ENCODE measurements at places on chromosomes 7 and 10.

DNA sequence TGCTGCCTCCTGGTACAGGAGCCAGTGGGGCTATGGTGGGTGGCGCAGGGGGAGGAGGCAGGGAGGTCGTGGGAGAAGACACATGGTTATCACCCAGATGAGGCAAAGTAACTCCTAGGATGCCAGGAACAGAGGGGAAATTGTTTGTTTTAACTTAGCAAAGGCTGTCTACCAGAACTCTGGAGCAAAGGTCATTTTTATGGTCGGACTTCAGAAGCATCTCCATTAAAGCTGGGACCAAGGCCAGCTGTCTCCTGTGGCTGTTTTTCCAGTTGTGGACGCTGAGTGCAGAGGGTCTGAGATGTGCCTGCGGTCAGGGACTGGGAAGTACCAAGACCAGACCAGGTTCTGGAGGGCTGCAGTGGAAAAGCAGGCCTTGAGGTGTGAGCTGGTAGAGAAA, 525.9 kb upstream of the FOXK1 start:
- no peak for DNase-seq

- peak; percentile 34 for DNase-seq
These were observed 482.3 kb downstream of the SORCS1 start for GRCh38 chr10:106682175-106682574.

- DNase-seq = peak; percentile 80
These were observed 493.4 kb downstream of the TNS3 start for GRCh38 chr7:47088329-47089067.

- DNase-seq = no peak
These were observed 47.0 kb downstream of the GFRA1 start for GRCh38 chr10:116226053-116226452.

- peak; percentile 6 for DNase-seq
These were observed 126.9 kb downstream of the CNNM2 start for GRCh38 chr10:103044942-103045489.

DNA sequence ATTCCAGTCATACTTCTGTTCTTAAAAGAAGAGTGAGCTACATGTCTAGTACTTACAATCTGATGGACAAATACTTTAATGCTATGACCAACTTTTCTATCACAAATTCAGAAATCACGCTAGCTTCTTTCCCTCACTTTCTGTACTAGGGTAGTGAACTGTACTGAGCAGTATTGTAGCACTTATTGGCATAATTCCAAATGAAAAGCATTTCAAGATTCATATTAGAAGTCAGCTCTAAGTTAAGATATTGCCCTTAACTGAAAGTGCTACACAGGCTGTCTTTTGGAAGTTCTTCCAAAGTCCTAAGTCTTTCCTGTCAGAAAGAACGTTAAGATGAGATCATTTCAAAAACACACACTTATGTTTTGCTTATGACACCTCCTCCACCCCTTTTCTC, 13.4 kb downstream of the P4HA1 start:
- peak; percentile 6 for DNase-seq

DNA sequence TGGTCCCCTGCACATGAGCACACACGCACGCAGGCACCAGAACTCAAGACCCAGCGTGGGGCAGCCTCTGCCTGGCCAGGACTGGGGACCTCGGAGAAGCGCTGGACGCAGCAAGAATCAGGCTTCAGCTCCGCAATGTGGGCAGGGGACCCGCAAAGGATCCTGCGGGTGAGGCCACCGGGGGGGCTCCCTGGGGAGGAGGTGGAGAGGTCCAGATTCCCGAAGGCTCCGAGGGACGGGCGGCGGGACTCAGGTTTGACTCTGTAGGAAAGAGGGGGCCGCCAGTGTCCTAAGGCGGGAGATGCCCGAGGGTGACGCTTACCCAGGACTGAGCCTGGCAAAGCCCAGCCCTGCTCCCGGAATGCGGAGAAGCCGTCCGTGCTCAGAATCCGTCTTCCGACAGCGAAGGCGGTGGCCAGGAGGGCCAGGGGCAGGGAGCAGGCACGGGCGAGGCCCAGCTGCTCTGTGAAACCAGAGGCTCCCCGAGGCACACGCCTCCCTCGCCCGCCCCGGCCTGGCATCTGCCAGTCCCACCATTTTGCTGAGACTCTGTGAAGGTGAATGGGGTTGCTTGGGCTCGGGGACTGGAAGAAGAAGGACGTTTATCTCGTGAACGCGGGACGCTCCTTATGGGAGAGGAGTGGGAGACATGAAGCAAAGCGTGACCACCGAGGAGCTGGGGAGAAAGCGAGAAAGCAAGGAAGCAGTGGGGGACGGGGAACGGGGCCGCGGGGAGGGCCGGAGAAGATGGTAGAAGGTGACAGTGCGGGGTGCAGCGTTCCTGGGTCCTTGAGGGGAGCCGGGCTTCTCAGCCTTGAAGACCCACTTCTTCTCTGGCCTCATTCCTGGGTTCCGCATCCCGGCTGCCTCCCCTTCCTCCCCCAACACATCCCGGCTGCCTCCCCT, 489.2 kb downstream of the PTPRN2 start:
- DNase-seq = no peak

DNA sequence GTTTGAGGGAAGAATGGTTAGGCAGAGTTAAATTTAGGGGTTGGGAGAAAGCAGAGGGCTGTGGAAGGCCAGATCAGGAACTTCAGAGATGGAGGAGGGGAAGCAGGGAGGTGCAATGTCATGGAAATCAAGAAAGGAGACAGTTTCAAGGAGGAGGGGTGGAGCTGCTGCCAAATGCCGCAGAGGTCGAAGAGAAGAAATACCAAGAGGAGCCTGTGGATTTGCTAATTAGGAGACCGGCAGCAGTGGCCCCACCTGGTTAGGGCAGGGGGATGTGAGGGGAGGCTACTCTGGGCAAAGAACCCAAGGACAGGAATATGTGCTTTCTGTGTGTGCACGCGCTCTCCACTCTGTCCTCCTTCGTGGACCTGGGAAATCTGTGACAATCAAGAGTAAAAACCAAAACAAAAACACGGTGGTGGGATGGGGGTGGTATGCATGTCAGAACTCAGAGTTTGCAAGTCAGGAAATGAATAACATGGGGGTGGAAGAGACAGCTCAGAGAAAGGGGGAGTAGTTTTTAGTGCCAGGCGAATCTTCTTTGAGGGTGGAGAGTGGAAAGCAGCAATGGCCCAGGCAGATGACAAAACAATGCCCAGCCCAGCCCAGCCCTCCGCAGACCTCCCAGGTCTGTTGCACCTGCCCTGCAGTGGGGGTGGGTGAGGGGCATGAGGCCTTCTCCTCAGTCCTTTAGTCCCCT, 102.9 kb upstream of the PAX2 start:
- no peak for DNase-seq

DNA sequence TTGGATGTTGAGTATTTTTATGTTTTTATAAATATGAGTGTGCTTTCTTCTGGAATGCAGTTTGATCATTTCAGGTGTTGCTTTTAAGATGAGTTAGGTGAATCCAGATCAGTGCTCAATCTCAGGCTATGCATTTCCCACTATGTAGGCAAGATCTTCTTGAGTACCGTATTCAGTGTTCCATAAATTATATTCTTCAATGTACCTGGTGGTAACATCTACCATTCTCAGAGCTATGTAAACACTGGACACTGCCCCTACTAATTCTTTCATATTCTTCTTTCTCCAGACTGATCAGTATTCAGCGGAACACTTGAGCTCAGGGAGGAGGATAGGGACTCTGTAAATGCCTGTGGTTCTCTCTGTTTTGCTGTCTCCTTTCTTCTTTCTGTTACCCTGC, 25.5 kb upstream of the NME8 start:
- no peak for DNase-seq

DNA sequence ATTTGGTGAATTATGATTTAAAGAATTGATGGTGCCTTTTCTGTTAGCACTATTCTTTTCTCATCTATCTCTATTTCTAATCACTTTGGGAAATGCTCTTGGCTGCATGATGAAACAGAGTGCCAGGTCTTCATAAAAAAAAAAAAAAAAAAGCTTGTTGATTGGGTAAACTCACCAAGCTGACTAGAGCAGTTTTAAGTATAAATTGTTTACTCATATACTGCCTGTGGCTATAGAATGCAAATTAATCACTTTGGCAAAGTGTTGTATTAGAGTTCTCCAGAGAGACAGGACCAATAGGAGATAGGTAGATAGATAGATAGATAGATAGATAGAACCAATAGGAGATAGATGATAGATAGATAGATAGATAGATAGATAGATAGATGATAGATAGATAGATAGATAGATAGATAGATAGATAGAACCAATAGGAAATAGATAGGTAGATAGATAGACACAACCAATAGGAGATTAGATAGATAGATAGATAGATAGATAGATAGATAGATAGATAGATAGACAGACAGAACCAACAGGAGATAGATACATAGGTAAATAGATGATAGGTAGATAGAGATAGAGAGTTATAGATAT, 20.1 kb upstream of the TBXAS1 start:
- DNase-seq = no peak

DNA sequence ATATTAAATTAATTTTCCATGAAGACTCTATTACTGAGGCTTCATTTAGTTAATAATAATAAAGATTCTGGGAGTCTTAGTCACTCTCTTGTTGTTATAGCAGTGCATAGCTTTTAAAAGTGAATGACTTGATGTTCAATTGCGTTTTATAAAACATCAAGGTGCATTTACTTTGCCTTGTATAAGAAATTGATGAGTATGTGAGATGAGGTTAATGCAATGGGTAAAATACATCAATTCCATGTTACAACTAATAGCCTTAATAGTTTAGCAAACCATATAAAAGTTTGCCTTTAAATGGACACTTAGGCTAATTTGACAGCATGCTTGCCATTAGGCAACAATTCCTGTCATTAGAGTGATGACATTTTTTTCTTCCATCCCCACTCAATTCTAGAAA, 173.6 kb upstream of the TEX47 start:
- no peak for DNase-seq

GRCh38 chr7:119578116-119578515, 694.9 kb upstream of the KCND2 start:
- DNase-seq = no peak

DNA sequence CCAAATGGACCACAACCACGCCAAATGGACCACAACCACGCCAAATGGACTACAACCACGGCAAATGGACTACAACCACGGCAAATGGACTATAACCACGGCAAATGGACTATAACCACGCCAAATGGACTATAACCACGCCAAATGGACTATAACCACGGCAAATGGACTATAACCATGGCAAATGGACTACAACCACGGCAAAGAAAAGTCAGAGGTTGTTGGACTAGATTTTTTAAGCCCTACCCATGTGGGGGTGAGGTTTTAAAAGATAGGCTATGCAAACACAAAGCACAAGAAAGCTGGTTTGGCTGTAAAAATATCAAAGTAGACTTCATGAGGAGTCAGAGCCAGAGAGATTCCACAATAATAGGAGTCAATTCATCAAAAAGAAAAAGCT, 55.8 kb downstream of the NCAPG2 start:
- no peak for DNase-seq

DNA sequence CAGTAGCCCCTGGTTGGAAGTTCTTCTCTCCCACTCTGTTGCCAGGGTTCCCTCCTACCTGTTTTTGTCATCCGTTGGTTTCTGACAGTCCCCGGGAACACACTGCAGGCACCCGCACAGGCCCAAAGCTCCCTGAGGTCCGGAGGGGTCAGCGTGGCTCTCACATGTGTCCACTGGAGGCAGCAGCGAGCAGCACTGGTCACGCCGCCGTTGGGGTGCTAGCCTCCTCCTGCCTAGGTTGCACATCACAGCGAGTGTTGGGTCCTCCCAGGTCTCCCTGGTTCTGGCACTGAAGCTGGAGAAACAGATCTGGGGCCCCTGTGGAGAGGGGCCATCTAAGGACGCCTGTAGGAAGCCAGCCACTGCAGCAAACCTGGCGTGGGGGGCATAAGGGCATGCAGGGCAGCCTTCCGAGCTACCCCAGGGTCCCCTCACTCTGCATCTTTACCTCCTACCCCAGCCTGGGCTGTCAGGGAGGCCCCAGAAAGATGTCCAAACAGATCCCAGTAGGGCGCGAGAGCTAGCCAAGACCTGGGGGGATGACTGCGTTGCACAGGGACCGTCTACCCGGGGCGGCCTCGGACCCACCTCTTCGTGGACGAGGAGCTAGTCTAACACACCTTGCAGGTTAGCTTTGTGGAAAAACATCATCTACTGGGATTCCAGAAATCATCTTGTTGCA, 28.9 kb downstream of the LRRC27 start:
- DNase-seq = peak; percentile 33

- DNase-seq = no peak
These were observed 120.0 kb downstream of the MKX start for GRCh38 chr10:27625452-27626211.

GRCh38 chr7:1246160-1246870, 13.6 kb downstream of the UNCX start:
- DNase-seq = no peak

DNA sequence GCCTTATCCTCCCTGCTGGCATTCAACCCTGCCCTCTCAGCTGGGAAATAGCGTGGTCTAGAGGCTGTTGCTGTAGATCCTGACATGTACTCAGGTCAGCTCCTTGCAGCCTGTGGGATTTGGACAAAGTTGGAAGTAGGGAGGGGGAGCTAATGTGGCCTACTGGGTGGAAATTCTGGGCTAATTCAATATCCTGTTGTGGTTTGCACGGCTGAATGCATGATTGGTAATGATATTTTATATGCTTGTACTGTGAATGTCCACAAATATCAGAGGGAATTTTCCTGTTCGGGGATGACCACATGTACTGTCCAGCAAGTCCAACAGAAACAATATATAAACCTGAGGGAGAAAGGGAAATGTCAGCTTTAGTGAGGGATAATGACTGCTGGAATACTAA, 22.1 kb upstream of the NPVF start:
- no peak for DNase-seq

GRCh38 chr7:140596519-140597427, 43.8 kb downstream of the DENND2A start:
- no peak for DNase-seq

DNA sequence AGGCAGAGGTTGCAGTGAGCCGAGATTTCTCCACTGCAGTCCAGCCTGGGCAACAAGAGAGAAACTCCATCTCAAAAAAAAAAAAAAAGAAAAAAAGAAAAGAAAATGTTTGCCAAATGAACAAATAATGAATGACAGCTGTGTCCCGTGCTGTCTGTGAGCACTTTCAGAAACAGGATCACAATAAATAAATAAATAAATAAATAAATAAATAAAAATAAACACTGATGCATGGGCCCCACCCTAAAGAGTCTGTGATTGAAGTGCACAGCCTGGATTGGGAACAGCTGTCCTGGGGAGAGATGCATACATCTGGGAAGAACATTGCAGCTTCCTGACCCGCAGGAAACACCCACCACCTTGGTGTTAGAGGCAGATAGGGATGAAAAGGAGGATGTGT, 123.6 kb downstream of the NPTX2 start:
- DNase-seq = no peak

- DNase-seq = no peak
These were observed 41.1 kb upstream of the NUPR2 start for GRCh38 chr7:56157238-56157790.

GRCh38 chr10:110569736-110570135, 2.2 kb downstream of the SMC3 start:
- no peak for DNase-seq

All from ELR (cell line).